ENCODE measurements at places on chromosomes 1 and 21.

DNA sequence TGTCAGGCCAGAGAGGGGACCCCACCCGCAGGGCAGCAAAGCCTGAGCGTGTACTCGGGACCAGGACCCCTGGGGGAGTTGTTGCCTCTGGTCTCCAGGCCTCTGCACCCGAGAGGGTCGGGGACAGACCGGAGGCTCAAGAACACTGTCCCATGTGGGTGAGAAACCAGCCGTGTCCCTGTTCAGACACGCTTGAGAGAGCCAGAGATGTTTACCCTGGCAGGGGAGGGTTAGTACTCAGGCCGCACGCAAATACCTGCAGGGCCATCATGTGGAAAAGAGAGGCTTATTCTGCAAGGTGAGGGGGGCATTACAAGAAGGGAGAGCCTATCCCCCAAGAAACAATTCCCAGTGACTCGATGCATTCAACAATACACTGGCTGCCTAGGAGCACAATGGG lies 74.0 kb upstream of the ARHGEF16 start:
- no peak for DNase-seq

DNA sequence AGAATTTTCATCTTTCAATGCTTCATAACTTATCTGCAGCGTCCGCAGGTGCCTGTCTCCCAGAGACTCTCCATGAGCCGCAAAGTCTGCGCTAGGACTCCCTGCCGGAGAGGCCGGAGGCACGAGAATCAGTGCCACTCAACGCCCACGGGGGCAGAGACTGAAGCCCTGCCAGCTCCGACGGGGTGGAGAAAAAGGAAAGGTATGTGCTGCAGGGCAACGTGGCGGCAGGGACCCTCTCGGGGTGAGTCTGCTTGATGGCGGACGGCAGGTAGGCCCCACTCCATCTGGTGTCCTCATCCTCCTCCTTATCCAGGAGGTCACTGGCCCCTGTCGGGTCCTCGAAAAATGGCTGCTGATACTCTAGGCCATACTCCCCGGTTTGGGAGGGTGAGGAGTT lies 21.9 kb upstream of the MRPS14 start:
- no peak for DNase-seq

GRCh38 chr1:27527223-27527889 lies 37.4 kb upstream of the WASF2 start:
- no peak for DNase-seq

DNA sequence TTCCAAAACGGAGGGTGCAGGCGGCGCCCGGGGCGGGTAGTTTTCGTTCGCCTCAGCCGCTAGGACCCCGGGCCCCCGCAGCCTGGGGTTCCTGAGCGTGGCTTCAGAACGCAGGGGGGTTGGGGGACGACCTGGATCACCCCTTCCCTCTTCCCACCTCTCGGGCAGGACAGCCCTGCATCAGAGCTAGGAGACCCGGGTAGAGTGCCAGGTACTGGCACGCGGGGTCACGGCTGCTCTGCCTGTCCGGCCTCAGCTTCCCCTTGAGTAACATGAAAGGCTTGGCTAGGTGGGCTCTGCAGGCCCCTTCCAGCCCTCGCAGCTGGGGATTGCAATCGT lies 484 bp downstream of the DFFB start:
- no peak for DNase-seq

- no peak for DNase-seq
These were observed 39.1 kb downstream of the CRB1 start for GRCh38 chr1:197307136-197307535.

DNA sequence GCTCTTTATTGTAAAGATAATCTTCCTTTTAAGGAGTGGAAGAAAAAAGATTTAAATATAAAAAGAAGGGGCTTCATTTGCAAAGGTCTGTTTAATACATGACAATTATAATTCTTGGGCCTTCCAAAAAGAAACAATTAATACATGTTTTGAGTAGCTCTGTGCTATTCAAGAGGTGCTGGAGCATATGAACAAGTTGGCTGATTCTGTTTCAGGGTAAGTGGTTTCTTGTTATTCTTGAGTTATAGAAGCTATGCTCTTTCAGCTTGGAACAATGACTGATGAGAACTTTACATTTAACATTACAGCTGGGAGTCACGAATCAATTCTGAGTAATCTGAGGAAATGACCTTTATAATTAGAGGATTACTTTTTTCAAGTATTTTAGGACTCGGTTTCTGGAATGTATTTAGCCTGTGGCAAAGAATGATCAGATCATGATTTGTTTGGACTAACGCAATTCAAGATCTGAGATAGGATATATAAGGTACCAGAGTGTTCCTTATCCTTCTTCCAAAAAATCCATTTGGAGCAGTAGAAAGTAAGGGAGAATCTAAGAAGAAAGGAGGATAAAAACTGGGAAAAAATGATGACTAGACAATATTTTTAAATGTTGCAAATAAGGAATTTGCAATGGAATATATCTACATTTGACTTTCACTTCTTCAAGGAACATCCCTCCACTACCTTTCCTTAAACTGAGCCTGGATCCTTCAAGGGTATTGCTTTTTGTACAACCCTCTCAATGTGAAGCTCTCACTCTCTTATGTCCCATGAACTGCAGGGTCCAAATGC lies 77.1 kb upstream of the KCTD3 start:
- no peak for DNase-seq

- DNase-seq = no peak
These were observed 21.3 kb downstream of the DENND2C start for GRCh38 chr1:114648503-114648902.

- no peak for DNase-seq
These were observed 16.3 kb downstream of the PHGDH start for GRCh38 chr1:119727991-119728390.

DNA sequence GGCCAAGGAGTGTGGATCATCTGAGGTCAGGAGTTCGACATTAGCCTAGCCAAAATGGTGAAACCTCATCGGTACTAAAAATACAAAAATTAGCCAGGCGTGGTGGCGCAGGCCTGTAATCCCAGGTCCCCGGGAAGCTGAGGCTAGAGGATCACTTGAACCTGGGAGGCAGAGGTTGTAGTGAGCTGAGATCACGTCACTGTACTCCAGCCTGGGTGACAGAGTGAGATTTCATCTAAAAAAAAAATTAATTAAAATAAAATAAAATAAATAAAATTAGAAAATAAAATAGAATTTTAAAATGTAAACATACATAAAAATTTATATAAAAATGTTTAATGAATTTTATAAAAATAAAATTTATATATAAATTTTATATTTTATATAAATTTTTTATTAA lies 5.8 kb upstream of the VPS26C start:
- no peak for DNase-seq

GRCh38 chr1:224656392-224656791 lies 40.3 kb downstream of the CNIH3 start:
- DNase-seq = no peak

DNA sequence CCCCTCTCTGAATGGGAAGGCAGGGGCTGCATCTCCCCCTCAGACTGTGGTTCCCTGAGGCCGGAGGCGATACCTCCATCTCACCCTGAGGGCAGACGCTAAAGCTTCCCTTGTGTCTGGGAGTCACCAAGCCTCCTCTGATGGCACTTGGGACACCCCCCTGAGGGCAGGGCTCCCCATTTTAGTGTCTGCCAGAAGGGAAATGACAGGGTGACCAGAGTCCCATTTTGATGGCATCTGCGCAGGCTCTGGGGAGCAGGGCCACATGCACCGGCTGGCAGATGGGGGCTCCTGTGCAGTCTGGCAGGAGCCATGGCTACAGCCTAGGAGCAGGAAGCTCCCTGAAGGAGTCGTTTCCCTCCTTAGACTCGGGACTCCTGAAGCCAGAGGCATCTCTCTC lies 1.7 kb downstream of the S100A2 start:
- DNase-seq = no peak

DNA sequence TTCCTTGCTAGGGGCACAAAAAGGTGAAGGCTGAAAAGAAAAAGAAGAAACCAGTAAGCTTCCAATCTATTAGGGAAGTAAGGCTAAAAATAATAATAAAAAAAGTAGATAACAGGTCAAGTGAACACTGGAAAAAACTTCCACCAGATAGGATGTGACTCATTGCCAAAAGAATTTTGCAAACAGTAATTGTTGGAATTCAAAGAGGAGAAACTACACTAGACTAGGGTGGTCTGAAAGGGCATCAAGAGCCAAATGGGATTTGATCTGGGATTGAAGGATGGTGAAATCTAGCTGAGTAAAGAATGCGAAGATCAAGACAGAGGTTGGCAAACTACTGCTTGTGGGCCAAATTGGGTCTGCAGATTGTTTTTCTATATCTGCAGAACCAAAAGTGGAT lies 6.0 kb upstream of the ST6GALNAC3 start:
- no peak for DNase-seq

DNA sequence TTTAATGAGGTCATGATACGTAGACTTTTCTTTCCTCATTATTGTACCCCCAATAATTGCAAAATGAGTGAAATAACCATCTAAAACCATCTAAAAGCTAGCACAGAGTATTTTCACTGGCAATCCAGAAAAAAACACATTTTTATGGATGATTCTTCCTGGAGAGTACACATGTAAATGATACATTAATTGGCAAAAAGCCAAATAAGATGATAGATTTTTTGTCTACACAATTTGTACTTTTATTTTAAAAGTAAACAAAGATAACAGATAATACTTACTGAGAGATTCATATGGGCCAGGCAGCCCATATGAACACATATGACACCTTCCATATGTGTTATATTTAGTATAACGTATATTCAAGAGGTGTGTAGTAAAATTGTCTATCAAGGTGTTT lies 2.5 kb upstream of the KRTAP19-7 start:
- no peak for DNase-seq

DNA sequence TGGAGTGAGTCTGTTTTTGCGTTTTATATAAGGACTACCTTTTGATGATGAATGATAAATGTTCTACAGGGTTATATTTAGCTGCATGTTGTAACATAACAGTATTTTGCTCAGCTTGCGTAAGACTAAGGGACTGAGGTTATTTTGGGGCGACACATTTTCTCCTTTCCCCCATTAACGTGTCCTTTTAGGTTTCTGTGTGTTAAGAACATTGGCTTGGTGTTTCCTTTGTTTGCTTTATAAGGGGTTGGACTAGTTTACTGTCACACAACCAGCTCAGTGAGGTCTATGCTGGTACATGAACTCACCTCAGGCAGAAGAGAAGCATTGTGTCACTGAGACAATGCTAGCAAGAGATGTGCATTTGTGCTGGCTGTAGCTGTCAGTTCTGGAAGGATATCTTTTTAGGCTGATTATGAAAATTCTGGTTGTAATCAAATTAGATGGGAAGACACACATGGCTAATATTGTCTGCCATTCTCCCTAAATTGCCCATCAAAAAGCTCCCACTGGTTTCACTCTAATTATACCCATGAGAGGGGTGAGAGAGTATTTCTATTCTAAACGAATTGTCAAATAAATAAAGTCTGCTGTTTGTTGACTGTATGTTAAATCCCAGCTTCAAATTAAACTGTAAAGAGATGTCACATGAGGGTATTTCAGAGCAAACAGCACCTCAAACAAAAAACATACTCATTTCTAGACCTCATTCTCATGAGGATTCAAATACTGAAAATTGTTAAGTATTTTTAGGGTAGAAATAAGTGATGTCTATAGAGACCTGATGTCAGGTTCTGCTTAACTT lies 62.6 kb downstream of the CDC14A start:
- no peak for DNase-seq

DNA sequence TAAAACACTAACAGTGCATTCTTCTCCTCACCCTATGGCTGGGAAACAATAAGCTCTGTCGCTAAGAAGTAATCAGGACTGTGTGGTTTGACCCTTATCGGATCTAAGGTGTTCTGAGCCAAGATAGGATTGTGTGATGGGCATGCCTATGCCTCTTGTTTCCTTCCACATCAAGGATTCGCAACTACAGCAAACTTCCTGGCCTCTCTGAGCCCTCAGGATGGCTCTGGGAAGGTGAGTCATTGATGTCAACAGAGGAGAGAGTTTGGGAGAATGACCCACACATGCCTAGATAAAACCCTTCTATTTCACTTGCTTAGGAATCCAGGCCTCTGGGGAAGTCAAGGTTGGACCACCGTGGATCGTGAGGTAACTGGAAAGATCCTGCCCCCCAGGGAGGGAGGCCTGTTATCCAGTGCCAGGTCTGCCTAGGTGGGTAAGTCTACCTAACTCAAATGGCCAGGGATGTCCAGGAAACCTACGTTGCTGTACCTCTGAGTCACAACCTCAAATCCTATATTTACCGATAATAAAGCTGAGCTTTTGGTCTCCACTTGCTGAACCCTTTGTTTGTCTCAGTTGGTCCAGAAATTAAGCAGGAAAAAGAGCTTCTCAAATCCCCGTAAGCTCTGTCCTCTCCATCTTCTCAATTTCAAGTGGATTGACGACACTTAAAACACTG lies 27.4 kb downstream of the TIAM1 start:
- no peak for DNase-seq

- DNase-seq = no peak
These were observed 98.7 kb downstream of the OBSCN start for GRCh38 chr1:228306275-228307217.

DNA sequence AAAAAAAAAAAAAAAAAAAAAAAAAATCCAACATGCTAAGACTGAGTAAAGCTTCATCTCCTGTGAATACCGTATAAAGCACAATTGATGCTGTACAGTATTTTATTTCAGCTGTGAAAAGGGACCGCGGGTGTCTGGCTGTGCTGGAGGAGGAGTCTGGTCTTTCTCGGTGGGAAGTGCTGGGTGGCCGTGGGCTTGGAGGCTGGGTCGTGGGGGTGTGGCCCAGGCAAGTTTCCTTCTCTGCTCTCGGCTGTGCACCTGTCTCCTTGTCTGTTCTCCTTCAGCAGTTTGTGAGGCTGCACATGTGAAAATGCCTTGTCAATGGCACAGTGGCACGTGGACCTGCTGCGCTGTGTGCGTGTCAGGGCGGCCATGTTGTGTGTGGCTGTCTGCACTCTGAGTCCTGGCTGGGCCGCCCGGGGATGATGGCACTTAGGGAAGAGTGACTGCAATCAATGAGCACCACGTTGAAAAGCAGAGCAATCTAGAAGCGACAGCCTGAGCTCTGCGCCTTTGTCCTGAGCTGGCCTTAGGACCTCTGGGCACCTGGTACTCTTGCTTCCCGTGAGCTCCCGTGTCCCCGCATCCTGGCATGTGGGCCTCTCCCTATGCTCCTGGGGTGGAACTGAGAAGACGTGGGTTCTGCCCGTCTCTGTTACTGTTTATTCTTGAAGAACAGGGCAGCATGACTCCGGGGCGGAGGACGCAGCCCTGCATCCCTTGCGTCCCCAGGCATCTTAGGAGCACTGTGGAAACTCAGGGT lies 14.5 kb downstream of the AGPAT3 start:
- no peak for DNase-seq

- no peak for DNase-seq
These were observed 64.7 kb upstream of the ANGPTL1 start for GRCh38 chr1:178935610-178936009.

DNA sequence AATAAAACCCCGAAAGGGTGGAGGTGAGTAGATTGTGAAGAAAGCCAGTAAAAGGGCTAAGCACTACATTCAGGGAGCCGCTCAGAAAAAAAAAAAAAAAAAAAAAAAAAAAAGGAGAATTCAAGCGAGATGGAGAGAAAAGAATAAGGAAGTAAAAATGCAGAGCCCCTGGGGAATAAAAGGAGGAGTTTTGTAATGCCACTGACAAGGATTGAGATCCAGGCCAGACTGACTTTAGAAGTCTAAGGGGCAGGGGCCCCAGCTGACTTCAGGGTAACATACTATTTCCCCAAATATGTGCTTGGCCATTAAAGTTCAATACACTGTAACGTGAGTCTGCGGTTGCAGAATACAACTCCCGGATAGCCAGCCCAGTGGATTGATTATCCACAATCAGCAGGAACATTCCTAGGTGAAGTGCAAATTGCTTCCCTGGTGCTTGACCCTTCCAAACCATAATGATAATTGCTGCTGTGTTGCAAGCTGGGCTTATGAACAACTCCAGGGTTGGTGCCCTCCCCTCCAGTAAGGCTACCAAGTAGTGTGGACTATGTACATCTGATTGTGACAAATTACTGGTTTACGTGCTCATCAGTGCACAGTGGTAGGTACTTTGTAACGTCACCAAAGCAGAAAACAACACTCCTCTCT lies 30.7 kb upstream of the RRP15 start:
- DNase-seq = no peak

All from stimulated activated CD8-positive, alpha-beta memory T cell treated with anti-CD3 and anti-CD28 coated beads, Interleukin-7, amount 100 ng/mL, for 4 hours (primary cell).